ENCODE measurements at places on chromosomes 1 and 21.

DNA sequence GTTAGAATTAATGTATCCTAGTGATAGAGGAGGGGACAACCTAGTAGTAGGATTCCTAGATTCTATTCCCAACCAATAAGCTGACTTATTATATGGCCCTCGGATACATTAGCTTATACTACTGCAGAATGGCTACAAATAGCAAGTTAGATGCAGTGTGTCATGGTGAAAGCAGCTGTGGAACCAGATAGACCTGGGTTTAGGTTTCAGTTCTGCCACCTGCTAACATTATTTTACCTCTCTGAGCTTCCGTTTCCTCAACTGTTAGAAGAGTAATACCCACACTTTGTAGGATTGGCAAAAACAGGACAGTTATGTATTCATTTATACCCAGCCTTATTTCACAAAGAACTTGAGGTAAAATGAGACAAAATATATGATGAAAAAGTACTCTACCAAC lies 21.6 kb upstream of the MAGOH start:
- no peak for DNase-seq

DNA sequence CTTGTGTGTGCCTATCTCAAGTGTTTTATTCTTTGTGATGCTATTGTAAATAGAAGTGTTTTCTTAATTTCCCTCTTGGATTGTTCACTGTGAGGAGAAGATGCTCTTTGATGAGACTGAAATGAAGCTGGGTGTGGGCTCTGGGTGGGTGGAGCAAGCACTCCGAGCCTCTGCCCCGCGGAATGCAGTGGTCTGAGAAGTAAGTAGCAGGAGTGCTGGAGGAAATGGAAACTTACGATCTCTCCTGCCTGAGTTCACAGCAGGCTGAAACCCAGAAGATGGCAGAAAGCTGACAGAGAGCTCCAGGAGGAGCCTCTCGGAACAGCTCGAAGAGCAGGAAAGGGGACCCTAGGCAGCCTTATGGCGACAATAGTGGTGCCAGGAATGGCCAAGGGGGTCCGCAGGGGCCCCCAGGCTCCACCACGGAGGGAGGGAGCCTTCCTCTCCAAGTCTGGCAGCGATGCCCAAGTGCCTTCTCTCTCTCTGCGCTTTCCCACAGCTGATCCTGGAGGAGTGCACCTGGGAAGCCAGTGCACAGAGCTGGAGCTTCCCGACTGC lies 126.8 kb upstream of the COL6A1 start:
- DNase-seq, result peak; percentile 24

DNA sequence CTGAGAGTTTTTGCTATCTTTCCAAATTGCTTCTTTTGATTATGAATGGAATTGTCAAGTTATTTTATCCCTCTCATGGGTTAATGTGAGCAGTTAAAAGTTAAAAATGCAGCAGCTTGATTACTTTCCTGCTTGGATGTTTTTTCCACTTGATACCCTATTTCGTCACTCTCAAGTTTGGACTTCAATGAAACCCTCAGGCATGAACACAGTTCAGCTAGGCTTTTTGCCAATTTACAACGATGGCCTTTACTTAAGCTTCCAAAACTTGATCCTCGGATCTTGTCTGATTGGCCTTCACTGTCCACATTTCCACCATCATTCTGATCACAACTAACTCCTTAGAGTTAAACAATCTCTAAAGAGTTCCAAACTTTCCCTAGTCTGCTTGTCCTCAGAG lies 752.4 kb upstream of the PRMT6 start:
- no peak for DNase-seq

- DNase-seq, result no peak
These were observed 124.2 kb upstream of the OLFM3 start for GRCh38 chr1:102120910-102121309.

GRCh38 chr1:180521474-180522212 lies 19.3 kb upstream of the ACBD6 start:
- DNase-seq, result no peak

- DNase-seq, result no peak
These were observed 212.9 kb upstream of the HOOK1 start for GRCh38 chr1:59601811-59602210.

GRCh38 chr1:203316626-203317093 lies 11.3 kb downstream of the BTG2 start:
- no peak for DNase-seq

- no peak for DNase-seq
These were observed 102.6 kb downstream of the APP start for GRCh38 chr21:26067836-26068594.

- no peak for DNase-seq
These were observed 49.8 kb upstream of the GNG12 start for GRCh38 chr1:67883069-67883468.

GRCh38 chr1:57086154-57086553 lies 120.3 kb upstream of the C8B start:
- no peak for DNase-seq

DNA sequence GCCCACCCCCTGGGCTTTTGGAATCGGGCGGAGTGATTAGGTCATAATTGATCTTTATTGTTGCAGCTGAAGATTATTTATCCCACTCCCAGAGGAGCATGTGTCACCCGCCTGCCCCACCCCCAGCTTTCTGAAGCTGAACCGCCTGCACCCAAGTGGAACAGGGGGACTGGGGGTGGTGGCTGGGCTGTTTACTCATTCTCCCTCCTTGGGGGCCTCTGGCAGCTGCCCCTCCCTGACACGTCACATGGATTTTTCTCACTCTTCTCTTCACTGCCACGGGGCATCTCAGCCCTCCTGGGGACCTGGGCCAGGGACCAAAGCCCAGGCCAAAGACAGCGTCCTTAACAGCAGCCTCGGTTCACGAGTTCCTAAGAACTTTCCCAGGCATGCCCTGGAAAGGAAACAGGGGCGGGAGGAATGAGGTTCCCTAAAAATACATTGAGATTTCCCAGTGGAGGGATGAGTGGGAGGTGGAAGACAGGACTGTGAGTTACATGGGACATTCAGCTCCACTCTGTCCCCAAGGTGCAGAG lies 31.6 kb upstream of the SOX13 start:
- no peak for DNase-seq

DNA sequence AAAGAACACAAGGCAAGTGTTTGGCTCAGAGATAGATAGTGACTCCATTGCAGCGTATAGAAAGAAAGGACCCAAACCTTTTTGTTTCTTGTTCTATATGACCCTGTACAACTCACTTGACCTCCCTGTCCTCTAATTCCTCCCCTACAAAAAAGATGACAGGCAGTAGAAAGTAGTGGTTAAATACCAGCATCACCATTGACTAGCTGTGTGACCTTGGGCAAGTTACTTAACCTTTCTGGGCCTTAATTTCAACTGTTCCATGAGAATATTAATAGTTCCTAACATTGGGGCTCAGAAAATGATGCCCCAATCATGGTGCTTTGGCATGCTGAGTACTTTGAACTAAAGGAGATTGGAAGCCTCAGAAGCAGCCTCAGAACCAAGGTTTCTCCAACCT lies 46.7 kb upstream of the MAN1A2 start:
- no peak for DNase-seq

DNA sequence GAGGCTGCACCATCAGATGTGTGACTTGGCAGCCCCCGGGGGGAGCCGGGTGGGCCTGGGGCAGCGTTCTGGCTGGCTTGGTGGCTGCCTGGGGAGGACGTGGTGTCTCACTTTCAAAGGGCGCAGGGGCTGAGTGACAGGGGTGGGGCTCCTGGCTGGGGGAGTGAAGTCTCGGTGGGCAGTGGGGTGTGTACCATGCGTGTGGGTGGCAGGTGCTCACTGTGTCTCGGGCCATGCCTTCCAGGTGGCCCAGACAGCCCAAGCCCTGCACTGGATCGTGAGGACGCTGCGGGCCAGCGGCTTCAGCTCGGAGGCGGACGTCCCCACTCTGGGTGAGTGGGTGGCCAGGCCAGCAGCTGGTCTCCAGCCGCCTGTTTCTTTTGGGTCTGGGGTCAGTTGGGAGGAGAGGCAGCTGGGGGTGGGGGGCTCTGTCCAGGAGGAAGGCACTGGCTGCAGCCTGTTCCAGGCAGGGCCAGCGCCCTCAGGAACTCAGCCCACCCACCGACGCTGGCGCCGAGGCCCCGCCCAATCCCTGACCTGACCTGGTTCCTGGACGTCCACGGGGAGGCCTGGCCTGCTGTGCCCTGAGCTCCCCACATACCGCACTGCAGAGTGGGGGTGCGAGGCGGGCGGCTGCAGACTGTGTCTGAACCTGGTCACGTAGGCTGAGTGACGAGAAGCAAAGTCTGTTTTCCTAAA lies 30.6 kb upstream of the LRRC3 start:
- DNase-seq, result no peak

DNA sequence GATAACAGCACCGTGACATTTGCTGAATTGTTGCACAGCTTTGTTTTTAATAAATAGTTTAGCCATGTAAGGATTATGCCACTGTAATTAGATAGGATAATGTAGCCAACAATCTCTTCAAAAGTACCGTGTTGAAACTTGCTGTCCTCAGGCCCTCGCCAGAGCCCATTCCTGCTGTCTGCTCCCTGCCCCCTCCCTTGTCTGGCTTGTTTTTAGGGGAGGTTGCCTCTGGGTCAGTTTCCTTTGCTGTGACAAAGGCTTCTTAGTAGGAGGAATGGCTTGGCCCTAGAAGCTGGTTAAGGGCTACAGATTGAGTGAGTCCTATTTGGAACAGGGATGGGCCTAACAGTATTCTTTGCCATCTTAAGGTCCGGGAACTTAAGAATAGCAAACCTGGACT lies 107.9 kb downstream of the LMO4 start:
- no peak for DNase-seq

DNA sequence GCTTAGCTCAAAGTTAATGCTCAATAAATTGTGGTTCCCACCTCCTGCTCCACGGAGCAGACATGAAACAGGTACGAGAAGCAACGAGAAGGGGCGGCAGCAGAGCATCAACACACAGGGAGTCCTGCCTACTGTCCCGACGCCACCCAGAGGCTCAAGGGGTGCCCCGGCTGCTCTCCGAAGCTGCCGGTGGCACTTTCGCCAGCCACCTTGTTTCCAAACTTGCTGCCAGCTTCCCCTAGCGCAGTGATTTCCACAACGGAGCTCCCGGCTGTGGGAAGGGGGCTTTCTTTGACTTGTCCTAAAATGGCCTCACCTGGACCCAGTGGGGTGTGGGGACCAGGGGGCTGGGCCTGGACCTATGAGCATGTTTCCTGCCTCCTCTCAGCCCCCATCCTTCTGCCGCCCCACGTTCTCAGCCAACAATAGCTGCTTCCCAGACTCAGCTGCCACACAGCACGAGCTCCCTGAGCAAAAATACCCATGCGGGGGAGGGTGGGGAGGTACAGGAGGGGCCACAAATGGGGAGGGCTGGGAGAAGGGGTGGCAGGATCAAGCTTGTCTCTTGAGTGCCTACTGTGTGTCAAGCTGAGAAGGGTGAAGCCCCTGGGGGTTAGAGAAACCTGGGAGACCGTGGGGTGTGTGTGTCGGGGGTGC lies 35.6 kb upstream of the ECE1 start:
- no peak for DNase-seq

GRCh38 chr1:204171751-204172178 lies 5.6 kb upstream of the REN start:
- DNase-seq, result no peak

GRCh38 chr1:59046134-59046533 lies 250.8 kb upstream of the FGGY start:
- DNase-seq, result no peak

DNA sequence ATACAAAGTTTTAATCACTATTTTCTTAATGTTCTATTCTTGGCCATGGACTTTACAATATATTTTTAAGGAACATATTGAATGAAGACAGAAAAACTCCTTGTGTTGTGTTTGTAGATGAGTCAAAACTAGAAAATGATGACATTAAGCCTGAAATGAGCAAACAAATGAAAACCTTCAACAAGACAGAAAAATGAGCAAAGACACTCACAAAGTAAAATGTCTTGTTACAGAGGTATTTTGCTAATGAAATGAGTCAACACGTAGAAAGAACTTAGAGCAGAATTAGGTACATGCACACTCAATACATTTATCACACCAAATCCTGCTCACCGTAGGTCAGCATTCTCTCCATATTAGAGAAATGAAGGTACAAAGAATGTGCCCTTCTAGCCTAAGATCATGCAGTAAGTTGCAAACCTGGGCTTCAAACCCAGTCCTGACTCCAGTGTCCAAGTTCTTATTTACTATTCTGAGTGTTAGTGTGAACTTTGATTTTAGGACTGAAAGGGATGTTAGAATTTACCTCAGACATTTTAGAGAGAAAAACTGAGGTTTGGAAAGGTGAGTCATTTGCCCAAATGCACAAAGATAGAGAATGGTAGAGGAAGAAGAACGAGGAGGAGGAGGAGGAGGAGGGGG lies 133.9 kb upstream of the SGIP1 start:
- DNase-seq, result no peak

DNA sequence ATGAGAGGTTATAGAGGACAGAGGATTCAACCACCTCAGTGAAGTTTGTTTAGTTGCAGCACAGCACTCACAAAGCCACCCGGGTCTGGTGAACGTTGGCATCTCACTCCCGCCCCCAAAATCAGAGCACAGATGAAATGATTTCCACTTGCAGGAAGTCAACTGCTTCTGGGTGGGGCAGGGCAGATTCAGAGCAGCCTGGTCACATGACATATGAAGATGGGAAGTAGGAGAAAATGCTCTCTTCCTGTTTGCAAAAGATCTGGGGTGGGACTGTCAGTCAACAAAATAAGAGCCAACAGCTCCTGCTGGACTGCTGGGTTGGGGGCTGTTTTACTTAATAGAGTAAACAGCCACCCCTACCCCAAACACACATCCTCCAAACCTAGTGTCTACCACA lies 43.2 kb downstream of the LRRC71 start:
- no peak for DNase-seq

GRCh38 chr1:228478326-228478725 lies 8.9 kb upstream of the RNF187 start:
- no peak for DNase-seq

DNA sequence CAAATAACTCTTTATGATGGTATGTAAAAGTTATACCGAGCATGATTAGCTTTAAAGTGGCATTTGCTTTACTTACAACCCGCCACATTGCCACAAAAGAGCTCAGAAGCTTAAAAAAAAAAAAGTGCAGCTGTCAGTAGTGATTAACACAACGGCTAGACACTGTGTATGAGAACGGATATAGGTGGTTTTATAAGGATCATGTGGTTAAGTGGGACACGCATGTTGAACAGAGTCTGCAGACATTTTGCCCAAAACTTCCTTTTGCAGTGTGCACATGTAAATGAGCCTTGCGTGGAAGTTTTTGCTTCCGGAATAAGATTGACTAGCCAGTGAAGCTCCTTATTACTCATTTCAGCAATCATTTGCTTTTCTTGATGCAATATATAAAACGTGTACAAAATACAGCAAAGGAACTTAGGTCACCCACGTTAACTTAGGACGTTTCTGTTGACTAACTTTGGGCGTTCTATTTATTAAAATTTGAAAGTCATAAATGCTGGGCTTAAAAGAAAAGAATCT lies 58.7 kb upstream of the RGS1 start:
- DNase-seq, result no peak

GRCh38 chr1:94803517-94804441 lies 16.4 kb upstream of the SLC44A3 start:
- peak; percentile 85 for DNase-seq
